Effector CD4-positive, alpha-beta T cell (primary cell): ENCODE measurements at places on chromosomes 1 and 21.

GRCh38 chr1:227854189-227854588 lies 38.7 kb downstream of the PRSS38 start:
- no peak for DNase-seq

DNA sequence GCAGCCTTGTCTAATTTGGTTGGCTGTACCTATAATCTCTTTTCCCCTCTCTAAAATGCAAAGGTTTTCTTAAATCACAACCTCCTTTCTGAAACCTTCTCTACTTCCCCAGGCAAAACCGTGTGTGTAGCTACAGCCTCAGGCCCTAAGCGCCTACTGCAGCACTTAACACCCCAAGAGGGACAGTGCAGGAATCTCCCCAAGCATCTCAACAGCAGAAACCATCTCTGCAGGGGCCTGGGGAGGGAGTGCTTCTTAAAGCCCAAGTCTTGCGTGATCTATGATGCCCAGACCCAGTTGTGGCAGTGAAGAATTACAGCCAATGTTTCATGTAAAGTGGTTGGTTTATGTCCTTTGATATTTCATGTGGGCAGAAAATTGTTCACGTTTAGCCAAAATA lies 159.3 kb downstream of the DSCAM start:
- no peak for DNase-seq

DNA sequence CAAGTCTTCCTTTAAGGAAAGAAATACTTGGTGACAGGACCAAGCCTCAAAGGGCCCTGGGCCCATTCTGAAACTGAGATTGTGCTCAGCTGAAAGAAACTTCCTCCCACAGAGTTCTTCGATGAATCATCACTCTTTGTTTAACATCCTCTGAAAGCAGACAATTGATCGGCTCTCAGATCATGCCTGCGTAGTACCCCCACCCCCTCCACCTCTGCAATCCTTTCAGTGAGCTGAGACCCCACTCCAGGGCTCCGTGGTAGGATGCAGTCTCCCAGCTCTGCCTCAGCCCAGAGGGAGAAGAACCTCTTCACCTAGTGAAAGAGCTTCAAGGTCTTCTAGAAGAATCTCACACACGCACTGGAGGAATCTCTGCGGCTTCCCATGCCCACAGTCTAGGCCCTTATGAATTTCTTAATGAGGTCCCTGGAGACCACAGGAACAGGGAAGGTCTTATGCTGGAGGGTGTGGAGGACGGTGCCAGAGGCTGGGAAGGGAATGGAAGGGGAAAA lies 104.9 kb upstream of the SOD1 start:
- no peak for DNase-seq

GRCh38 chr1:117412472-117412871 lies 45.2 kb downstream of the MAN1A2 start:
- DNase-seq, result no peak

DNA sequence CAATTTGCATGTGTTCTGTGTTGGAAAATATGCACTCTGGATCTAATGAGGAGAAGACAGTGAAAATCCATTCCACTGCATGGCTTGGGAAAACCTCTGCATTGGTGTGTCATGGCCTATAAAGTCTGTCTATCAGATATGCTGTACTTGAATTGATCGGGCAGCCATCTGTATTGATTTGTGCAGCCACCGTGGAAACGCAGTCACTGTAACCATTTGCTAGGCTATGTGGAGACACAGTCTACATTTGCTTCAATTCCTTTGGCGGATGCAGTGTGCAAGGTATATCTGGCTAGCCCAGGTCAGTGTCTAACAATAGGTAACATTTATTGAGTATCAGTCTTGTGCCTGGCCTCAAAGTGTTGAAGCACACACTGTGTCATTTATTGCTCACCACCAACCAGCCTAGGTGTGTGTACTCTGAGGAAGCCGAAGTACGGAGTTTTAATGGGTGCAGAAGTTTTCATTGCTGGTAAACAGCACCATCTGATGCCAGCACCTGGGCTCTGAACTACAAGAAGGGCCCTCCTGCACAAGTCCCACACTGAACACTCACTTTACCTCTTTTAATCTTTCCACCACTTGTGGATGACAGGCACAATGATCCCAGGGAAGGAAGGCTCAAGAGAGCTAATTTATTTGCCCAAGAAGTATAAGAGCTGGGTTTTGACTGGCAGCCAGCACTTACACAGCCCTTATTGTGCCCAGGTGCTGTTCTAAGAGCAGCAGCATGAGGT lies 83.4 kb downstream of the DAB1 start:
- DNase-seq, result no peak

- no peak for DNase-seq
Measured at GRCh38 chr1:244839656-244840055, 4.2 kb downstream of the COX20 start.

- DNase-seq, result no peak
Measured at GRCh38 chr1:162541619-162542141, 19.8 kb upstream of the UAP1 start.

- no peak for DNase-seq
Measured at GRCh38 chr1:17582124-17582774, 42.8 kb downstream of the ARHGEF10L start.

- no peak for DNase-seq
Measured at GRCh38 chr1:198713081-198713480, 74.2 kb downstream of the PTPRC start.

DNA sequence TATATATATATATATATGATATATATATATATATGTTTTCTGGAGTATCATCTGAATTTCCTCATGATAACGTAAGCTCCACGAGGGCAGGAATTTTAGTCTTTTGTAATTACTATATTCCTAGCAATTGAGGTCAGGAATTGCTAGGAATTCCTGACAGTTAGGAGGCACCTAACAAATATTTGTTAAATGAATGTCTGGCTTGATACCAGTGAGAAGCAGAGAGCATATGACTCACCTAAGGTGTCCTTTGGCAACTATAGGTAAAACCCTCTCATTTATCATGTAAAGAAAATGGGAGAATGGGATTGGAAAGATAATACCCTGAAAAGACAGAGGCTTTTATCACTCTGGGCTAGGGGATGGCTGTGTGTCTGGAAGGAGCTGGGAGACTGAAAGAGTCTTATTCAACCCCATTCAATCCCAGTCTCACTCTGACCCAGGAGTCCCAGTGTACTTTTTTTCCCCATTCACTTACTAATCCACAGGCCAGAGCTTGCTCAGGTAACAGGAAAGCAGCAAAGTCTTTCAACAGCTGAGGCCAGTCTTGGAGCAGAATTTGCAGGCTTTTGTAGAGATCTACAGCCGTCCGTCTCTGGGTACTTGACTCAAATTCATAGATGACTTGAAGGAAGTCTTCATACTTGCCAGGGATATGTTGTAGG lies 71.2 kb downstream of the DAP3 start:
- no peak for DNase-seq

DNA sequence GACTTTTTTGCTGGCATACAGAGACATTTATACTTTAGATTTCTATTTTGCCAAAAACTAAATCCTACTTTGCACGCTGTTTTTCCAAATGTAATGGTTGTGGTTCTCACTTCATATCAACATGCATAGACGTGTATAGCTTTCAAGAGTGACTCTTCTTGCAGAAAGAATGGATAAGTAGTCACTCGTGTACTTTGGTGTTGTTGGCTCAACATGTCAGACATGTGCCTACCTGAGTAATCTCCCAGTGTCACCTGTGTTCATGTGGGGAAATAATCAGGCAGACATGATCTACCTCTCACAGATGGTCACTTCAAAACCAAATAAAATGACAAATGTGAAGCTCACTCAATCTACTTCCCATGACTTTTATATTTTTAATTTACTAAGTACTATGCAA lies 73.1 kb downstream of the GPR88 start:
- no peak for DNase-seq

GRCh38 chr1:17502326-17502778 lies 37.1 kb upstream of the ARHGEF10L start:
- DNase-seq, result no peak

GRCh38 chr1:50257940-50258685 lies 149.4 kb downstream of the ELAVL4 start:
- DNase-seq, result no peak

DNA sequence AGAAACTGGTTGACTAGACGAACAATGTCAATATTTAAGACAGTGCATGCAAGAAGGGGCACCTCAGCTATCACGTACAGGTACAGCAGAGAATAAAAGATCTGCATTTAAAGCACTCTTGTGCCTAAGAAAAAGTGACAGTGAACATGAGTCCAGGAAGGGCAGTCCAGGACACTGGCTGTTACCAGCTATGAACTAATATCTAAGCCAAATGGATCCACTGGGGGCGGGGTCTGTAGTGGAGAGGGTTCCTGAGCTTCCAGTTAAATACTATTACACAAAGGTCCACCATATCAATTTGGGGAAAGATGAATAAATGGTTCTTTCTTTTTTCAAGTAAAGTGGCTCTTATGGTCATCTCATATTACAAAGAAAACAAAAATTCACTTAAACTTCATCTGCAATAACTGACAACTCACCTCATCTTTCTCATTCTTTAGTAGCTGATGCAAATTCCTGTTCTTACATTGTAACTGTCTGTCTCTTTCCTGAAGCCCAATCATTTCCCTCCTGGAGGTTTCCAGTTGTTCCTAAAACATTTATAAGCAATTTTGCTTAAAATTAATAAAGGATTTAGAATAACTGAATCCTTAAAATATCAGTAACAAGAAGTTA lies 24.5 kb downstream of the SSX2IP start:
- no peak for DNase-seq

- no peak for DNase-seq
Measured at GRCh38 chr1:230701895-230702768, 11.8 kb downstream of the AGT start.
